ENCODE measurements at places on chromosomes 1 and 21. TPM values are rescaled to one million over a fixed set of nuclear protein-coding genes. Genes with fewer than 3 reads are reported as not detected.

- H3K27ac ChIP-seq, result peak overlapping the region; percentile 41
- H3K27me3 ChIP-seq, result no peaks in the 10 kb centered on the region
- peaks cover 67% of the 10 kb centered on the region for H3K4me1 ChIP-seq
- H3K36me3 ChIP-seq, result no peaks in the 10 kb centered on the region
- peak; percentile 89 for DNase-seq
- no peak overlapping the region for H3K4me3 ChIP-seq
Measured at GRCh38 chr1:2046174-2046917, 3.9 kb upstream of the PRKCZ start.

- H3K27ac ChIP-seq, result peak overlapping the region; percentile 85
- DNase-seq, result no peak
- H3K4me1 ChIP-seq, result peaks cover 42% of the 10 kb centered on the region
- H3K36me3 ChIP-seq, result no peaks in the 10 kb centered on the region
Measured at GRCh38 chr1:204103431-204103741, 30.5 kb downstream of the SOX13 start.

GRCh38 chr1:233668725-233669294 is 54.9 kb downstream of the KCNK1 start:
- DNase-seq, result no peak
- no peaks in the 10 kb centered on the region for H3K4me1 ChIP-seq
- H3K27me3 ChIP-seq, result no peaks in the 10 kb centered on the region
- no peak overlapping the region for H3K27ac ChIP-seq

GRCh38 chr1:21368515-21369289 is 71.2 kb upstream of the NBPF3 start:
- H3K4me3 ChIP-seq, result no peak overlapping the region
- H3K4me1 ChIP-seq, result peaks cover 10% of the 10 kb centered on the region
- H3K36me3 ChIP-seq, result no peaks in the 10 kb centered on the region

- no peaks in the 10 kb centered on the region for H3K27me3 ChIP-seq
- H3K4me1 ChIP-seq, result peaks cover 14% of the 10 kb centered on the region
- H3K27ac ChIP-seq, result peak overlapping the region; percentile 64
- no peak for DNase-seq
Measured at GRCh38 chr1:182235952-182236650, 155.5 kb downstream of the GLUL start.

GRCh38 chr1:177228693-177229065 is 57.9 kb downstream of the BRINP2 start:
- no peaks in the 10 kb centered on the region for H3K36me3 ChIP-seq
- no peak overlapping the region for H3K4me3 ChIP-seq
- H3K27ac ChIP-seq, result no peak overlapping the region
- no peaks in the 10 kb centered on the region for H3K4me1 ChIP-seq
- no peak for DNase-seq
- H3K27me3 ChIP-seq, result no peaks in the 10 kb centered on the region

DNA sequence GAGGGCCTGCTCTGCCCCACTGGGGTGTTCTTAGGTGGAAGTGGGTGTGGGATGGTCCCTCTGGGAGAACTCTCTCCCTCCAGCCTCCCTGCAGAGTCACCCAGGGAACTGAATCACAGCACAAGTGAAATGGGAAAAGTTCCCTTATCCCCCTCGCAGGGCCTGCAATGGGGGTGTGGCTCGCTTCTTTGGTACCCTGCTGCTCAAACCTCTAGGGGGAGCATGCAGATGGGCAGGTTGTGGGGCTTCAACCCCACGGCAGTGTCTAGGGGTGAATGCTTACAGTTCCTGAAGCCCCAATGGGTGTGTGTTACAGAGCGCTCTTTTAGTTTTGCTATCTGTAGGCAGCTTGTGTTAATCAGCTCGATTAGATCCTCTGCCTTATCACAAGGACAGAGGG is 59.0 kb upstream of the TINAGL1 start:
- no peak overlapping the region for H3K4me3 ChIP-seq
- H3K4me1 ChIP-seq, result no peaks in the 10 kb centered on the region
- no peak overlapping the region for H3K27ac ChIP-seq
- H3K27me3 ChIP-seq, result no peaks in the 10 kb centered on the region

- H3K27ac ChIP-seq, result no peak overlapping the region
- no peaks in the 10 kb centered on the region for H3K36me3 ChIP-seq
- no peak for DNase-seq
- H3K4me1 ChIP-seq, result no peaks in the 10 kb centered on the region
- H3K27me3 ChIP-seq, result no peaks in the 10 kb centered on the region
Measured at GRCh38 chr1:103187673-103188072, 79.4 kb upstream of the COL11A1 start.

Gene SLC5A9
- total RNA-seq, result 2.1 TPM

Gene FBXO2
- 4.7 TPM for total RNA-seq

Gene GJB5
- total RNA-seq, result not detected

Data from spleen (tissue), 13 donors.